ENCODE measurements at places on chromosomes 2 and 18. TPM values are rescaled to one million over a fixed set of nuclear protein-coding genes. Genes with fewer than 3 reads are reported as not detected.

- no peaks in the 10 kb centered on the region for H3K4me1 ChIP-seq
- H3K27ac ChIP-seq: no peak overlapping the region
- DNase-seq: no peak
- H3K27me3 ChIP-seq: no peaks in the 10 kb centered on the region
Observed at GRCh38 chr2:186919296-186919695, 70.3 kb upstream of the ZSWIM2 start.

GRCh38 chr2:39469807-39470206, 32.7 kb upstream of the MAP4K3 start:
- no peaks in the 10 kb centered on the region for H3K27me3 ChIP-seq
- no peaks in the 10 kb centered on the region for H3K36me3 ChIP-seq
- H3K4me1 ChIP-seq: peaks cover 5% of the 10 kb centered on the region
- H3K4me3 ChIP-seq: no peak overlapping the region

- no peak for DNase-seq
- no peaks in the 10 kb centered on the region for H3K27me3 ChIP-seq
- H3K36me3 ChIP-seq: no peaks in the 10 kb centered on the region
- peaks cover 12% of the 10 kb centered on the region for H3K4me1 ChIP-seq
- no peak overlapping the region for H3K27ac ChIP-seq
Observed at GRCh38 chr2:131085646-131086045, 7.6 kb downstream of the FAM168B start.

- H3K4me3 ChIP-seq: no peak overlapping the region
- no peak for DNase-seq
- no peaks in the 10 kb centered on the region for H3K4me1 ChIP-seq
- H3K27me3 ChIP-seq: no peaks in the 10 kb centered on the region
Observed at GRCh38 chr18:44424645-44425035, 256.0 kb upstream of the SETBP1 start.

DNA sequence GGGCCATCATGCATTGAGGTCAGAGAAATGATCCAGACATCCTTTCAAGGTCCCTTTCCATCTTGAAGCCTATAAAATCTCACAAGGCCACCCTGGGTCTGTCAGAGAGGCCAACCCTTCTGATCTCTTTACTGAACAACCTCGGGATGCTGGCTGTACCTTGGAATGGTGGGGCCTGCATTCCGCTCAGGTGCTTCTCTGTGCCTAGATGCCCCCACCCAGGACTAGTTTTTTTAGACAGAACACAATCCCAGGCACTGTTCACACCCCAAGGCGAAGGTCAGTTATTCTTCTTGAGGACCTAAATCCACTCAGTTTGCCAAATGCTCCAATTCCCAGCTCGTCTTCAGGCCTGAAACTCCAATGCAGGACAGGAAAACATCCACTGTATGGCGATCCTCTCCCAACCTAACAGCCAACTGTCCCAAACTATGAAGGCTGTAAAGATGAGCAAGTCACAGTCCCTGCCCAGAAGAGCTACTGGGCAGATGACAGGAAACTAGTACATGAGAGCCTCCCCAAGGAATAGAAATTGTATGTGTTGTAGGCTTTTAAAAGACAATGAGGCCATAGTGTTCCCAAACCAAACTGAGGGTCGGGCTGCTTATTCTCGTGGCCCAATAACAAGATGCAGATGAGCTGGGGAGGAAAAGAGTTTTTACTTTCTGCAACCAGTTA, 154.4 kb upstream of the ACAA2 start:
- H3K4me3 ChIP-seq: no peak overlapping the region
- H3K27me3 ChIP-seq: peaks cover 6% of the 10 kb centered on the region
- DNase-seq: no peak

GRCh38 chr2:10973766-10974165, 62.0 kb downstream of the KCNF1 start:
- no peak overlapping the region for H3K27ac ChIP-seq
- H3K4me1 ChIP-seq: peaks cover 34% of the 10 kb centered on the region
- H3K4me3 ChIP-seq: no peak overlapping the region
- H3K36me3 ChIP-seq: no peaks in the 10 kb centered on the region
- no peak for DNase-seq

DNA sequence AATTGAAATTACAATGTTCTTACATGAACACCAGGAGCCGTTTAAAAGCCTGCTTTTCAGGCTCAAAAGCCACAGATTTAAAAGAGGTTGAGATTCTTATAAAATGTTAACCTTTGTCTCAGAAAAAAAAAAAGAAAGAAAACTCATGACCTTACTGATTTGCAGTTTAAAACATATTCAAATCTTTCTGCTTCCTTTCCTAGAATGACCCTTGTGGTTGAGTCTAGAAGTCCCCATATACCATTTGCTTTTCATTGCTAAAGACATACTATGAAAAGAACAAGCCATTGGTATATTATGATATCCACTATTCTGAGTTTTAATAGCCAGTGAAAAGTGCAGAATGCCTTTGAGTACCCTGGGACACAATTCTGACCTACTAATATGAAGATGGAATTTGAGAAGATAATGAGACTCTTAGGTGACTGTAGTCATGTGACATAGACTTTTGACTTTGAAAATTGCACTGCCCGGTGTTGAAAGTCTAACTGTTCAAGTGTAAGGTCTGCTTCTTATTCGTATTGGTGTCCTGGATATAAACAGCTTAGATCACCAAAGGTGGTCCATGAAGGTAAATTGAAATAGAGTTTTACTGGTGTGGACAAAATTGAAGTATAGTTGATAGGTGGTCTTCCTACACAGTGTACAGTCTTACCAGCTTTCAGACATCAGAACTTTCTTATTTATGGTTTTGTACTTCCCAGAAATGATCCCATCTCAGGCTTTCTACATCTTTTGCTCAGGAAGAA, 117.0 kb downstream of the DOCK10 start:
- DNase-seq: no peak
- no peak overlapping the region for H3K27ac ChIP-seq
- no peaks in the 10 kb centered on the region for H3K36me3 ChIP-seq
- no peak overlapping the region for H3K4me3 ChIP-seq
- H3K4me1 ChIP-seq: no peaks in the 10 kb centered on the region

- no peaks in the 10 kb centered on the region for H3K4me1 ChIP-seq
- H3K4me3 ChIP-seq: no peak overlapping the region
- no peak overlapping the region for H3K27ac ChIP-seq
- no peaks in the 10 kb centered on the region for H3K36me3 ChIP-seq
Observed at GRCh38 chr2:11903085-11903606, 156.7 kb downstream of the LPIN1 start.

ADRA2B gene
- total RNA-seq: 0.91 TPM

NCKAP1 gene
- 116 TPM for total RNA-seq

DNA sequence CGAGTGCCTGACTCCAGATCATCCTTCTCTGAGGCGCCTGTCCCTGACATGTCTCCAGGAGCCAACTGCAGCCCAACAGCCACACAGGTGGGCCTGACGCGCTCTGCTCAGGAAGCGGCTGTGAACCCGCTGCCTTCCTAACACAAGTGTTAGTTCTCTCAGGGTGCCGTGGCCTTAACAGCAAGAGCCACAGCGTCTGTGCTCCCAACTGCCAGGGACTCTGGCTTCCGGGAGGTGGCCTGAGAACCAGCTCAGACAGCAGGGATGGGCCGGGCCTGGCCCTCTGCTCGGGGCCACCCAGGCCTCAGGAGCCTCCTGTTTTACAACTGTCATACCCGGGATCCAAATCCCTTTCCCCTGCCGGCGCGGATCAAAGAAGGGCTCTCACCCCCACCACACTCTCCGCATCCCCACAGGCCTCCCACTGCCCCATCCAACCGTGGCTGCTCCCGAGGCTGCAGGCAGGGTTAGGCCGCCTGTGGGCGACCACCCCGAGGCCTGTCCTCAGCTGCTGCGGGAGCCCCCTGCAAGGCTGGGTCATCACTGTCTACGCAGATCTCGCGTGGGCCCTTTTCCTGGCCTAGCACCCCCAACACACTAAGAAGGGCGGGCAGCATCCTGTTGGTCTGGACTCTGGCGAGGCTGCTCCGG, 114.2 kb upstream of the ZNF236 start:
- no peak overlapping the region for H3K27ac ChIP-seq
- peaks cover 1% of the 10 kb centered on the region for H3K27me3 ChIP-seq
- H3K4me1 ChIP-seq: peaks cover 12% of the 10 kb centered on the region
- no peak overlapping the region for H3K4me3 ChIP-seq
- no peak for DNase-seq
- no peaks in the 10 kb centered on the region for H3K36me3 ChIP-seq

GRCh38 chr2:150214626-150215025, 272.8 kb downstream of the RND3 start:
- H3K36me3 ChIP-seq: no peaks in the 10 kb centered on the region
- no peak for DNase-seq
- H3K4me3 ChIP-seq: no peak overlapping the region
- H3K27me3 ChIP-seq: no peaks in the 10 kb centered on the region
- no peaks in the 10 kb centered on the region for H3K4me1 ChIP-seq

Data from glutamatergic neuron (in vitro differentiated cells).